ENCODE measurements at places on chromosomes 3 and 15. TPM values are rescaled to one million over a fixed set of nuclear protein-coding genes. Genes with fewer than 3 reads are reported as not detected.

TGM4 gene
- 0.19 TPM for total RNA-seq

CLRN1 gene
- 11.7 TPM for total RNA-seq

PRICKLE2 gene
- 9.0 TPM for total RNA-seq

LNP1 gene
- total RNA-seq = 1.7 TPM

SLC15A2 gene
- total RNA-seq = 3.7 TPM

CASR gene
- total RNA-seq = not detected

KNG1 gene
- not detected for total RNA-seq

HYAL3 gene
- 3.9 TPM for total RNA-seq

ATP8B4 gene
- total RNA-seq = 9.7 TPM

PP2D1 gene
- not detected for total RNA-seq

CYB561D2 gene
- 39.6 TPM for total RNA-seq

USF3 gene
- total RNA-seq = 15.0 TPM

GRM7 gene
- total RNA-seq = 3.6 TPM

C3orf85 gene
- not detected for total RNA-seq

ECE2 gene
- 9.3 TPM for total RNA-seq

SCN5A gene
- 0.13 TPM for total RNA-seq

CTXND1 gene
- total RNA-seq = 5.9 TPM

EPB42 gene
- total RNA-seq = not detected

CNTN6 gene
- total RNA-seq = 13.6 TPM

MEIS2 gene
- 83.6 TPM for total RNA-seq

SEMA3G gene
- 2.2 TPM for total RNA-seq

KATNBL1 gene
- 38.3 TPM for total RNA-seq

MAPKBP1 gene
- 10.1 TPM for total RNA-seq

TMEM40 gene
- total RNA-seq = not detected

LSAMP gene
- 39.0 TPM for total RNA-seq

ARGFX gene
- total RNA-seq = not detected

NMB gene
- total RNA-seq = 6.9 TPM

APBA2 gene
- 2.2 TPM for total RNA-seq

WWTR1 gene
- total RNA-seq = 30.3 TPM

SNTN gene
- not detected for total RNA-seq

TJP1 gene
- total RNA-seq = 61.5 TPM

SERINC4 gene
- total RNA-seq = not detected
